Brain (organoid and tissue), 16 donors: ENCODE measurements at places on chromosomes 6 and 20. TPM values are rescaled to one million over a fixed set of nuclear protein-coding genes. Genes with fewer than 3 reads are reported as not detected.

EMILIN3 gene
- 18.6 TPM for polyA plus RNA-seq

MAN1A1 gene
- 1.5 TPM for polyA plus RNA-seq

GRIK2 gene
- 0.64 TPM for polyA plus RNA-seq

TTK gene
- 12.8 TPM for polyA plus RNA-seq

TBXT gene
- not detected for polyA plus RNA-seq

APCDD1L gene
- polyA plus RNA-seq, result 1.4 TPM

MAK gene
- 0.37 TPM for polyA plus RNA-seq

C20orf96 gene
- polyA plus RNA-seq, result 17.3 TPM

- DNase-seq, result no peak
Observed at GRCh38 chr6:26271668-26272024, 93.4 kb upstream of the BTN3A2 start.

DNA sequence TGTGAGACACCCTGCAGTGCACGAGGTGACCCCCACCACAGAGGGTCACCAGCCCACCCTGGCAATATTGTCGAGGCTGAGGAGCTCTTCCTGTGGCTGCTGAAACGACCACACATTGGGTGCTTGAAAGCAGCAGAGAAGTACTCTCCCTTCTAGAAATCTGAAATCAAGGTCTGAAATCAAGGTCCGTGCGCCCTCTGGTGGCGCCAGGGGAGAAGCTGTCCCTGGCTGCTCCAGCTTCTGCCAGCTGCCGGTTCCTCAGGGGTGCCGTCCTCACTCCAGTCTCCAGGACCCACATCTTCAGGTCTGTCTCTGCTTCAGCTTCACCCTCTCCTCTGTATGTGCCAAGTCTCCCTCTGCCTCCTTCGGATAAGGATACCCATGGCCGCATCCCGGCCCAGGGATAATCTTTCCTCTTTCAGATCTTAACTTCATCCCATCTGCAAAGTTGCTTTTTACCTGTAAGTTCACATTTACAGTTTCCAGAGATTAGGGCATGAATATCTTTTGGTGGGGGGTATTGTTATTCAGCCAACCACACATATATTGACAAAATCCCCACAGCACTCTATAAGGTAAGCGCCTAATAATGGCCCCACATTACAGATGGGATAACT lies 108.3 kb upstream of the PHACTR3 start:
- DNase-seq, result peak; percentile 78

DNA sequence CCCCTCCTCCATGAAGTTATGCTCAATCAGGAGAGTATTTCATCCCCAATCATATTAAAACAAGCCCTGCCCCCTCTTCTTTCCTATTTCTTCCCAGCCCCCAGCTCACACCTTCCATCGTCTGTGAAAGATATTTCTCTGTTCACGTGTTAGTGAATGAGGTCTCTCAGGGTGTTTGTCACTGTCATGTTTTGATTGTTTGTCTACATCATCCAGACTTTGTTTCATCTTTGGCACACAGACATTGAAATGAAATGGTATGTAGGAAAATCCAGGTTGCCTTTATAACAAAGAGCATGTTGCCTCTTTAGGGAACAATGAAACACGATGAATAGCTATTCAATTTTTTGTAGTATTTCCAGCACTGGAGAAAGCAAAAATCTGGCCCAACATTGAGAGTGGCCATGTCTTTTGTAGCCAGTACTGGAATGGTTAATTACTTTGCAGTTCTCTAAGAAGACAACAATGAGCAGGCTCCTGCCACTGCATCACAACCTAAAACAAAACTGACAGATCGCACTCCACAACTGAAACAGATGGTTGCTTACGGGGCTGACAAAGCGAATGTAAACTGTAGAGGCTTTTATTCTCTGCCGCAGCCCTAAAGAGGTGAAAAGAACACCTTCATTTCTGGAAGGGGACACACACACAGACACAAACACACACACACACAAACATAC lies 543.6 kb upstream of the CITED2 start:
- DNase-seq, result peak; percentile 63

GRCh38 chr6:116773886-116774285 lies 8.4 kb upstream of the FAM162B start:
- DNase-seq, result no peak

DNA sequence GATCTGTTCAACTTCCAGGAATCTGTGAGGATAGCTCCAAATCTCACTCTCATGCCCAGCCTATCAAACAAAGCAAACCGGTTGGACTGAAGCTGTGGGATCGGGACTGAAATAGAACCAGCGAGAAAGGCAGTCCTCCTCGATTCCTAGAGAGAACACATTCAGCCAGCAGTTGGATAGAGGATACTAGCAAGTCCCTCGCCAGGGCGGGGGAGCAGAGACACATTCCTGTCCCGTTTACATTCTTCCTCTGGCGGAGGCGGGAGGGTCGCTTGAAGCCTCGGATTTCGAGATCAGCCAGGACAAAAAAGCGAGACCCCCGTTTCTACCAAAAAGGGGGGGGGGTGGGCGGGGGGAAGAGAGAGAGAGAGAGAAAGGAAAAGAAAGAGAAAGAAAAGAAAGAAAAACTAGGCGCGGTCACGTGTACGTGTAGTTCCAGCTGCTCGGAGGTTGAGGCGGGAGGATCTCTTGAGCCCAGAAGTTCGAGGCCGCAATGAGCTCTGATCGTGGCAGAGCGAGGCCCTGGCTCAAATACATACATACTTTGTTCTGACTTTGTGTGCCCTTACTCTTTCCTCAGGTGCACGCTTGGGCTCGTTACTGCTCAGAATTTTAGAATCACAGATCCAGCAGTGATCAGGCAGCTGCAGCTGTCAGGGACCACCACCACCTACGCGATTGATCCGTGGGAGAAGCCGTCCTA lies 19.5 kb downstream of the ZNF311 start:
- peak; percentile 98 for DNase-seq

GRCh38 chr6:137729866-137730629 lies 137.0 kb upstream of the TNFAIP3 start:
- no peak for DNase-seq

DNA sequence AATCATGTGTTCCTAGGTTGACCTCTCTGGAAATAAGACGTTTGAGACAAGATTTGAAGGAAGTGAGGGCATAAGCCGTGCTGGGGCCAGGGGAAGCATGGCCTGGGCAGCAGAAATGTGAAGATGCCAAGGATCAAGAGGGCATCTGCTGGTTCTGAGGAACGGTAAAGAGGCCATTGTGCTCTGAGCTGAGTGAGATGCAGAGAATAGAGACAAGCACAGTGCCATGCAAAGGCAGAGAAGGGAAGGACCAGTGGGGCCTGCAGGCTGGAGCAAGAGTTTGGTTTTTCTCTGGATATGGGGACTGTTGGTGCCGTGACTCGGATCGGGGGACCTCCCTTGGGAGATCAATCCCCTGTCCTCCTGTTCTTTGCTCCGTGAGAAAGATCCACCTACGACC lies 50.8 kb downstream of the SMPDL3A start:
- DNase-seq, result no peak
